ENCODE measurements at places on chromosomes 1 and 21.

GRCh38 chr1:227391879-227392278 lies 73.6 kb upstream of the CDC42BPA start:
- no peak for DNase-seq

- no peak for DNase-seq
Observed at GRCh38 chr1:219171192-219171935, 2.3 kb upstream of the LYPLAL1 start.

- DNase-seq: no peak
Observed at GRCh38 chr1:26283279-26283853, 3.5 kb downstream of the SH3BGRL3 start.

DNA sequence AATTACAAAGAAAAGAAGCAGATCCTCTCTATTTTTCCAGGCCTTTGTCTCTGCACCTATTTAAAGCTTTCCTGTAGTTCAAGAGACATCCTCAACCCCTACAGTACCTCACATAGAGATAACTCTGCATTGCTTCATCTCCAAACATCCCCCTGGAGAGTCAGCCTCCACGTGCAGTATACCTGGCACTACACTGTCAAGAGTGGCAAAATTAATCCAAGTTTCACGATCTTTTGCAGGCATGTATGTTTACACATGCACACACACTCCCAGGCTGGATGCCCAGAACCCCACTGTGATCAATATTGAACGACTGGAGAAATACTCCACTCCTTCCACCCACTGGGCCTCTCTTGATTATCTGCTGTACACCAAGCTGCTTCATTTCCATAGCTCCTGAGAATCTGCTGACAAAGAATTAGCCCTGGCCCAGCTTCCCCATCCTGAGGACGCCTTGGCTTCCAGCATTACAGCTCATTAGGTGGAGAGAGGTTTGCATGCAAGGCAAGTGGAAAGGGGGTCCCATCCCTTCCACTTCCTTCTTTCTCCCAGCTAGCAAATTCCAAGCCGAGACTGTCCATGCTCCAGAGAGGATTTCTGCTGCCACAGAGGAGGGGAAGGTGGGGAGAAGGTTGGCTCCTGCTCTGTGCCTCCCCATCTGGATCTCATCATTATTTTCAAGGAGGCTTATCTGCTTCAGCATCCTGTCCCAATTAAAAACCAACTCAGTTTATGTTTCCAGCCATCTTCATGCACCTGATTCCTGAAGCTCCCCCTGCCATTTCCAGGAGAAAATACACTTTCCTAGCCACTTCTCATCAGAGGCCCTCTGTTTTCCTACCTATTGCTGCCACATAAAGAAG lies 66.5 kb upstream of the GOLT1A start:
- peak; percentile 45 for DNase-seq

GRCh38 chr1:106937104-106937503 lies 119.4 kb upstream of the PRMT6 start:
- no peak for DNase-seq

GRCh38 chr1:162706606-162707005 lies 74.3 kb downstream of the DDR2 start:
- DNase-seq: no peak

GRCh38 chr1:231924180-231924579 lies 297.6 kb downstream of the DISC1 start:
- no peak for DNase-seq

GRCh38 chr1:183270541-183271141 lies 84.6 kb downstream of the LAMC2 start:
- DNase-seq: no peak

DNA sequence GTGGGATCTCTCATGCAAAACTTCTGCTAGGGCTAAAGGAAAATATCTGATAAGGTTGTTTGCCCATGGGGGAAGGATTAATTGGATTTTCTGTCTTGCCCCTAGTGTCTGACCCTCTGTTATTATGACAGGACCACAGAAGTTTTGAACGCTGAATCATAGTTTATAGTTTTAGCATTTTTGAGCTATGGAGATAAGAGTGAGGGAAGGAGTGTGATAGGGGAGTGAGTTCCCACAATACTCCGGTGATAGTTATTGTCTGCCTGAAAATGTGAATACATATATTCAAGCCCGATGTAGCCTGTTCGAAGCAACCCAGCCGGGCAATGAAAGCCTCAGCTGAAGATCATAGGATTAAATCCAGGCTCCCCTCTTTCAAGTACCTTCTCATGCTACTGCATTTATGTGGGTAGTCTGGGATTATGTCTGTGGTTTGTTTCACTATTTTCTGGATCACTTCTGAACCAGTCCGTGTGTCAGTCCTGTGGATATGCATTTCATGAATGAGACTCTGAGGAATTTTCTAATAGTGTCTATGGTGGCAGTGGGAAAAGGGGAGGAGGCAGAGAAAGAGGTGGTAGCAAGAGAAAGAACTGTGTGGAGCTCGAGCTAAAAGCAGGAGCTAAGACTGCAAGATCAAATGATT lies 258.7 kb downstream of the DISC1 start:
- no peak for DNase-seq

DNA sequence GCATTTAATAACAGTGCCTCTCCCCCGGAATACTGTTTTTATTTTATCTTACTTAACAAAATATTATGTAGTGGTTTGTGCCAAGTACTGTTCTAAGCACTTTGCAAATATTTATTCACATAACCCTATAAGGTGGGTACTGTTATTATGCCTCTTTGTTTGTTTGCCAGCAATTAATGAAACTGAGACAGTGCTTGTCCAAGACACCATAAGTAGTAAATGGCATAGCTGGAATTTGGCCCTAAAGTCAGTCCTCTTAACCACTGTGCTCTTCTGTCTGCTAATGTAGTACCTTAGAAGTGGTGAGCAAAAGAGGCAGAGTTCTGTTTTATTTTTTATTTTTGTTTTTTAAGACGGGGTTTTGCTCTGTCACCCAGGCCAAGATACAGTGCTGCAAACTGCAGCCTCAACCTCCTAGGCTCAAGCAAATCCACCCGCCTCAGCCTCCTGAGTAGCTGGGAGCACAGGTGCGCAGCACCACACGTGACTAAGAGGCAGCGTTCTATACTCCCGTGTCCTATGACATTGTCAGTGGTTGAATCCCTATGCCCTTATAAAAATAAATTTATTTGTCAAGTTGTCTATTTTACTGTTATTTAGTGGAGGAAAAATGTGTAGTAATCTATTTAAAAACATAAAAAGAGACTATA lies 165.8 kb downstream of the CLEC20A start:
- no peak for DNase-seq

GRCh38 chr1:45018599-45019230 lies 6.7 kb downstream of the UROD start:
- peak; percentile 28 for DNase-seq

Measured in NCI-H524 (cell line).